Fibroblast of skin of right biceps (primary cell): ENCODE measurements at places on chromosomes 6 and 20.

- DNase-seq: no peak
These were observed 10.0 kb downstream of the PXDC1 start for GRCh38 chr6:3741477-3741871.

- DNase-seq: peak; percentile 72
These were observed 11.9 kb upstream of the CPNE5 start for GRCh38 chr6:36851149-36851614.

- DNase-seq: no peak
These were observed 68.5 kb downstream of the SLC22A1 start for GRCh38 chr6:160190081-160190480.

GRCh38 chr6:169450097-169450496 is 196.5 kb upstream of the THBS2 start:
- no peak for DNase-seq

- DNase-seq: peak; percentile 82
These were observed 35.3 kb upstream of the APCDD1L start for GRCh38 chr20:58550275-58551059.

GRCh38 chr6:170583756-170584180 is 669 bp downstream of the PDCD2 start:
- DNase-seq: no peak

GRCh38 chr6:45681860-45682511 is 304.3 kb upstream of the SUPT3H start:
- peak; percentile 73 for DNase-seq

- DNase-seq: no peak
These were observed 20.3 kb upstream of the ZNF831 start for GRCh38 chr20:59143326-59143725.

DNA sequence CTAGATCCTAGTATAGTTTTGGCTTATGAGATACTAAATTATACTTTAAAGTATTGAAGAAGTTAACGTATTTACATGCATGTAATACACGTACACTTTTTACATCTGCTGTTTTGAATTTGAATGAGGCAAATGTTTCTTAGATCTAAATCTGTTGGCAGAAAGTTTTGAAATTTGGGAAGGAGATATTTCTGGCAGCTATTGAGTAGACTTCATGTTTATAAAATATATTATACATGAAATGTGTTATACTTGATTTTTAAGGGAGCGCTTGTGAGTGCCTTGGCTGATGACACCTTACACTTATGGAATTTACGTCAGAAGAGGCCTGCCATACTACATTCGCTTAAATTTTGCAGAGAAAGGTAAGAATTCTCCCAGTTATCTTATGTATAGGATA is 34.7 kb downstream of the STXBP5 start:
- no peak for DNase-seq

- DNase-seq: no peak
These were observed 299.1 kb upstream of the PRDM1 start for GRCh38 chr6:105786890-105787655.

DNA sequence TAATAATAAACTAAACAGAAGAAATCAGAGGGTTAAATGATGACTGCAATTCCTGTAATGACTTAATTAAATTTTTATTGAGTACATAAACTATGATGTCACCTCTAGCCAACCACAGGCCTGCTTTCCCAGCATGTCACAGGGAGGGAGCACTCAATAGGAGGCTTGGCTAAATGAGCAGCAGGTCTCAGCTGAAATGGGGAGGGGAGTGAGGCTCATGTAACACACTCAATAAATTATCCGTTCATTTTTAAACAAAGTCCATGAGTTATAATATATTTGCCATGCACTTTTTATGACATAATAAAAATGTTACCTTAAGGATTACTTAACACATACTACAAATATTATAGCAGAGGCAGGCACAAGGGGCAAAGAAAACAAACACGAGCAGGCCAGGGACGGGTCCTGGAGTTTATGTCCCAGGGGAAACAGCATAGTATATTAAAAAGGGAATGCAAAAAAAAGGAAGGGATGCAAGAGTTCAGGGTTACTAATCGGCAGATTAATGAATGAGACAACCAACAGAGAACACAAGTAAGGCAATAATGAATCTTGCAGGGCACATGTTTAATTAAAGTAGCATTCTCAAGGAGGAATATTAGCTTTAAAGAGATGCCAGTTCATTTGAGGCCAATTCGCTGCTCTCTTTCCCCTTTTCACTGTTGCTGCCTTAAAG is 27.1 kb upstream of the FAM83C start:
- DNase-seq: peak; percentile 85

DNA sequence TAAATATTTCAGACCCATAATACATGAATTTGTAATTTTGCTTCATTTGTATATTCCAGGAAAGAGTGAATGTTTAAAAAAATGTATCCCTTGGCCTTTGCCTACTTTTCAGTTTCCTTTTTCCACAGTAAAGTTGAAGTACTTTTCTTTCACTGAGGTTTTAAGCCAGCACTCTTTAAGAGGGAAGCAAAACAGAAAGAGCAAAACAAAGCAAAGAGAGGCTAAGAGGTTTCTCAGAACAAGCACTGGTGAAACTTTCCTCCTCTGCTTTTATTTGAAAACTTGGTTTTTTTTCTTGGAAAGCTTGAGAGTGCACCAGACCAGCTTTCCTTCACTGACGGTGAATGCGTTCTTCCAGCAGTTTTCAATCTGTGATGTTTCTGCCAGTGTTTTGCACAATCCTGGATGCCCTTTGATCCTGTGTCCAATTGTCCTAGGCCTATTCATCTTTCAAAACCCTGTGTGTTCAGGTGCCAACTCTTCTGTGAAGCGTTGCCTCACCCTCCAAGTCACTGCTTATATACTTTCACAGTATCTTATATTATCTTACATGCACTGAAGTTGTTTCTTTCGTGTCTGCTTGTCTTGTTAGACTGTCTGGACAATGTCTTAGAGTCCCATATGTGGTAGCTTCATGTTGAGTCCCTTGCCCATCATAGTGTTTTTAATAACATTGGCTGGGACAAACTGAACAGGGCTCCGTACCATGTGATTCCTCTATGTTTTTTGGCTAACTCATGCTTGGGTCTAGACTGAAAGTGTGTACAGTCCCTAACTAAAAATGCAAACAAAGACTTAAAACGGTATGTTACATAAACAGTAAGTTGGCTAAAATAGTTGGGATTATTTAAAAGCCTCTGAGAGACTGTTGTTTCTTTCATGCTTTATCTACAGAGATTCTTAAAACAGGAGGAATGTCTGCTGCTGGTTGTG is 1.9 kb downstream of the RNF217 start:
- peak; percentile 15 for DNase-seq
